T-helper 1 cell (primary cell): ENCODE measurements at places on chromosomes 1 and 21.

GRCh38 chr1:234973426-234974250, 155.0 kb downstream of the TOMM20 start:
- no peak for DNase-seq

GRCh38 chr1:81493102-81493869, 307.4 kb upstream of the ADGRL2 start:
- DNase-seq, result no peak

GRCh38 chr21:46646541-46647154, 11.2 kb downstream of the PRMT2 start:
- DNase-seq, result no peak

DNA sequence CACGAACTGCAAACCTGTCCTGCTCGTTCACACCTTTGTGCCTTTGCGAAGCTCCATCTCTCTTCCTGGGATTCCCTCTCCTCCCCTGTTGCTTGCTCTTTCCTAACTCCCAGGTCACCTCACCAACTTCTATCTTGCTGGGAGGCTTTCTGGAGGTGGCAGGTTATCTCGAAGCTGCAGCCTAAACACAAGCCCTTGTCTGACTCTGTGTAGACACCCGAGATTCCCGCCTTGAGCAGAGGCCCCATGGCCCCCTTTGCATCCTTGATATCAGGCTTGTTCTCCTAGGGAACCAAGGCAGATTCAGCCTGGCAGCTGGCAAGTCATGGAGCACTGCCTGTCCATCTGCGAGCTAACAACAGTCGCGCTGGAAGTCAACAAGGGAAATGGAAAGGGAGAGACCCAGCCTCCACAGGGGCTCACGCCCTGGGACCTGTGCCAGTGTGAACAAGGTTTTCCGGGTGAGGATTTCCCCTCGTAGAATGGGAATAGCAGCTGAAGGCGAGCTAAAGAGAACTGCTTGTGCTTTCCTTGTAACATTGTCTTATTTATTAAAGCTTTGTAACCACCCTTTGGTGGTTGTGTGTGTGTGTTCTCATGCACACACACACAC, 109.5 kb upstream of the JUN start:
- DNase-seq, result no peak

DNA sequence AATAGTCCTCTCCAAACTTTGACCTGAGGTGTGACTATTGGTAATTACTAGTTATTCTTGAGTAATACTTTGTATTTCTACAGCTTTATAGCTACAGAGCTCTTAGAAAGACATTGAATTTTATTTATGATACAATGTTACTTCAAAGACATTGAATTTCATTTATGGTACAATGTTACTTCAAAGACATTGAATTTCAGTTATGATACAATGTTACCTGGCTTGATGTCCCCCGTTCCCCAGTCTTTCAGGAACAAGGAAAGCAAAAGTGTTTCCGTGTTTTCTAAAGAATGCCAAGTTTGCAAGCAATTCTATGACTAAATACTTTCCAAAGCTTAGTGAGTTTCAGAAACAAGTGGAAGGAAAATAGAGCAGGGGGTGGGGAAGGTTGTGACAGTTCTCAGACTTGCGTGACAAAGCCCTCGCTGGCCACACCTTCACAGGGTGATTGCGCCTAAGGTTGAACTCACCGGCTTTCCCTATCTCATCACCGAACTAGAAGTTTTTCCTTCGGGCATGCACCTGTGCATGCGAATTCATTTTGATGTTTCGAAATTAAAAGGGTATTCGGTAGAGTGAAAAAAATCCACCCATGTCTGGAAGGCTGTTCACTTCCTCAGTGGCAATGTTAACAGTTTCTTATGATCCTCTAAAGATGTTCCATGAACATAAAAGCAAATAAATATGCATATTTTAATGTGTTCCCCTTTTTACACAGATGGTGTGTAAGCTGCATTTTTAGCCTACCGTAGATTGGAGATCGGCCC, 909 bp upstream of the PAXBP1 start:
- no peak for DNase-seq
